DMS53 (cell line): ENCODE measurements at places on chromosomes 2 and 18.

GRCh38 chr2:5818961-5819600, 126.9 kb downstream of the SOX11 start:
- DNase-seq, result peak; percentile 42

GRCh38 chr18:12307701-12308385, at the start of gene TUBB6:
TSS of gene TUBB6 (plus strand) at chr18:12308241. CDS start at chr18:12308293, 52 bp downstream.
- peak; percentile 76 for DNase-seq

DNA sequence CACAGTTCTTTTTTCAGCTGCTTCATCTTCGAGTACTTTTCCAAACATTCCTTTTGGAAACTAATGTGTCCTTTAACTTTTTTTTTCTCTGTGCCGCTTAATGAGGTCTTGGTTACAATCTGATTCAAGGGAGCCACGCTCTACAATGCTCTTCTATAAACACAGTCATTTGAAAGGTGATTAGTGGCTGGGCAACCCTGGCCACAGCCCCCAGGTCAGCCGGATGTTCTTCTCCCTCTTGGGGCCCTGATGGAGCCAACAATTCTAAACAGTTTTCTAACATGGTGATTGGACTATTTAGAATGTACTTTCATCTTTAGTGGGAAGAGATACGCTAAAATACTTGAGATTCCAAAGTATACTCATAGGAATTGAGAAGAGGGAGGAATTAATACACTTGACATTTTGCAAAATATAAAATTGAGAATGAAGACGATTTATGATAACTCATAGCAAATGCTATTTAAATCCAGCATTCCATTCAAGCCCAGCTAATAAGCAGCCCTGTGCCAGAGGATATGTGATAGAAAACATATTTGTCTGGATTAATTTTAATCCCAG, 83.7 kb upstream of the MBOAT2 start:
- no peak for DNase-seq

- DNase-seq, result no peak
These were observed 72.6 kb upstream of the DOK6 start for GRCh38 chr18:69328086-69328485.

- no peak for DNase-seq
These were observed 48.6 kb downstream of the RNU4ATAC start for GRCh38 chr2:121579309-121579708.

GRCh38 chr18:10487154-10487553, 32.7 kb downstream of the APCDD1 start:
- DNase-seq, result no peak

- no peak for DNase-seq
These were observed 8.0 kb downstream of the GPR39 start for GRCh38 chr2:132424526-132425121.

DNA sequence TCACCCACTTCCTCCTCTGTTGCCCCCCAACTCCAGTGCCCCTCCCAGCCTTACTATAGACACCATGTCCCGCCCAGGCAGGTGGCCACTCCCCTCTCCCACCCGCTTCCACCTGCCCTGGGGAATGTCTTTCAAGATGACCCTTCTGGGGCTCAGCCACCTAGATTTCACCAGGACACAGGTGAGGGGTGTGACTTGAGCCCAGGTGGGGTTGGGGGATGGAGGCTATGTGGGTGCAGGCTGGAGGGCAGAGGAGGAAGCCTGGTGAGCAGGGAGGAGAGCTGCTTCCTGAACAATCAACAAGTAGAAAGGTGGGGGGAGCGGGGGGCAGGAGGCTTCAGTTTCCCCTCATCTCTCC, 8.7 kb downstream of the ADRA2B start:
- DNase-seq, result no peak

DNA sequence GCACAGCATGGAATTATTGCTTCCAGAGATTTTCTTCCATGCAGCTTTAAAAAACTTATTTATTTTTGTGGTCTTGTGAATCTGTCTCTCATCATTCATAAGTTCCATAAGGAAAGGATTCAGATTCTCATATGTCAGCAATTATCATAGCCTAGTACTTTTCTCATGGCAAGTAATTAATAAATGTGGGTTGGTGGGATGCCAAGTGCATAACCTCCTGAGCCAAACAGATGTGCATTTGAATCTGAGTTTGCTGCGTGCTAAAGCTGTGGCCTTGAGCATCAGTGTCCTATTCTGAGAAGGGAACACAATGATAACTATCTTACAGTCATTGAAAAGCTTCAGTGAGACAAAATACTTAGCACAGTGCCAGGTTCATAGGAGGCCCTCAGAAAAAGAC, 331.9 kb downstream of the PDE11A start:
- DNase-seq, result no peak

DNA sequence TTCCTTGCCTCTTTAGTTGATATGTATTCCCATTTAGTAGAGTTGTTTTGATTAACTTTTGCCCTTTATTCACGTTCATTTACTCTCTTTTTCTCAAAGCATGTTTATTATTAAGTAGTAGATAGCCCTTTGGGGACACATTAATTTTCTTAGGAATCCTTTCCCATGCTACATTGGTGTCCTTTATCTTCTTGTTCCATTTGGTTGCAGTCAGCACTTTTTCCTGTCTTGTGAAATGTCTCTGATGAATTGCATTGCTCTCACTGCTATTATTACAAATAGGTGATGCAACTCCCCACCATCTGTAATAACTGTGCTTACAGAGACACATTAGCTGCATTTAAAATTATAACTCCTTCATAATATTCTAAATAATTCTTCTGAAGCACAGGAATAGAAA, 428.5 kb upstream of the CNTNAP5 start:
- no peak for DNase-seq

GRCh38 chr18:48540251-48541025, 1.6 kb downstream of the CTIF start:
- peak; percentile 90 for DNase-seq

DNA sequence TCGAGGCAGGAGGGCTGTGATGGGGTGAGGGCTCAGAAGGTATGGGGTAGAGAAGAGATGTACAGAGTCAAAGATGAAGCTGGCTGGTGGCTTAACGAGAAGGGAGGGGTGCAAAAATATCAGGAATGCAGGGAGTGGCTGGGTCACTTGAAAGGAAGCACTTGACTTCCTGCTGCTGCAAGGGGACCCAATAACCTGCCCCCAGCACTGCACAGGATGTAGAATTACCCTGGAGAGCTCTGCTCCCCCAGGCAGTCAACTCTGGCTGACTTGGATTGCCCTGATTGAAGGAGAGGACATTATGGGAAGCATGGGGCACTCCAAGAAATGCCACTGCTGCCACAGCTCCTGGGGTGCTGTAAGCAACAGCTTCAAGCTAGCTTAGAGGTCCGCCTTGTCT, 41.8 kb downstream of the CFAP221 start:
- DNase-seq, result no peak

DNA sequence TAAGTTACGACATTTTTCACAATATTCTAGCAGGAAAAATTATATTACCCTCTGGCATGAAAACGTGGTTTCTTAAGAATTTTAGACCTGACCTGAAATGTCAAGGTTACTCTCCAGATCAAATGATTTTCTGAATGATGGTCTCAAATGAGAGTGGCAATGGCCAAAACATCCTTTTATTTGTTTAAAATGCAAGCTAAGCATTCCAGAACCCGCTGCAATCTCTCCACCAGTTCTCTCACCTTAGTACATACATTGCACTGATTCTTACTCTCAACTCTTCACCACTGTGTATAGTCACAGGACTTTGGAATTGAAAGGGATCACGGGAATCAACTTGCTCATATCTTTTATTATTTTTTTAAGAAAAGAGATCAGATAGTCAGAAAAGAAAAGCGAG, 391.6 kb upstream of the LRATD1 start:
- DNase-seq, result no peak

GRCh38 chr2:110946902-110947301, 173.8 kb upstream of the BCL2L11 start:
- no peak for DNase-seq

DNA sequence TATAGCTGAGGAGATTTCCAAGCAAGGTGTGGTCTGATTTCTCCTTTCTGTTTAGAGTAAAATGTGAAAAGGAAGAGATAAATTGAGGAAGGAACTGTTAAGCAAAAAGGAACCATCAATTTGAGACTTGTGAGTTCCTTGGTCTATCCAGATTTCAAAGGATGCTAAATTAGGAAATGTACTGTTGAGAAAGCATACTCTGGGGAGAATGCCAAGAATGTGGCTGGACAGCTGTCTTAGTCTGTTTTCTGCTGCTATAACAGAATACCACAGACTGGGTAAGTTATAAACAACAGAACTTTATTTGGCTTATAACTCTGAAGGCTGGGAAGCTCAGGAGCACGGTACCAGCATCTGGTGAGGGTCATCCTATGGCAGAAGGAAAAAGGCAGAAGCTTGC, 1097.2 kb downstream of the TDRD15 start:
- no peak for DNase-seq

DNA sequence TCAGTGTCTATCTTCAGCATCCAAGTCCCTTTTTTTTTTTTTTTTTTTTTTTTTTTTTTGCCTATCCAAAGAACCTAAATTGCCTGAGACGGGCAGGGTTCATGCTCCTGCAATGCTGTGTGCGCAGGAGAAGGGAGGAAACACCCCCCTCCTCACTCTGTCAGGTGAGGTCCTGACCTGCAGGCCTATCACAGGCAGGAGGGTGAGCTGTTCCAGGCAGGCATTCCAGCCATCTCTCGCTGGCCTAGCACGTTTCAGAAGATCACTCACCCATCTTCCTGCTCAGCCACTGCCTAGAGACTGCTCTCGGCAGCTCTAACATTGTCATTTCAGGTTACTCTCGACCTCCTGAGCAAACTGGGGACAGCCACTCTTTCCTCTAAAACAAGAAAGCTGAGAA, 48.4 kb upstream of the LAPTM4A start:
- DNase-seq, result no peak

DNA sequence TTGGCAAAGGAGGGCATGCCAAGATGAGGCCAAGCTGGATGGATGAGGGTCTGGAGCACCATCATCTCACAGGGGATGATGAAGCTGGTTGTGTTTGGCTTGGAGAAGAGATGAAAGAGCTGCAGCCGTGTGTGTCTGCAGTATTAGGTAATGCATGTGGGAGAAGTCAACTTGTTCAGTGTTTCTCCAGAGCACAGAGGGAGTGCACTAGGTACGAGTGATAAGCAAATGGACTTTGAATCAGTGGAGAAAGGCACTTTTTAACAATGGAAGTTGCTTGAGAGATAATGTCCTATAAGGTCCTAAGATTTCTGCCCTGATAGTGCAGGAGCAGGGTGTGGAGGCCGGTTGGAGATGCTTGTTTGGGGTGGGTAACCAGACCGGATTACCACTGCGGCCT, 36.0 kb downstream of the SLC14A2 start:
- no peak for DNase-seq

DNA sequence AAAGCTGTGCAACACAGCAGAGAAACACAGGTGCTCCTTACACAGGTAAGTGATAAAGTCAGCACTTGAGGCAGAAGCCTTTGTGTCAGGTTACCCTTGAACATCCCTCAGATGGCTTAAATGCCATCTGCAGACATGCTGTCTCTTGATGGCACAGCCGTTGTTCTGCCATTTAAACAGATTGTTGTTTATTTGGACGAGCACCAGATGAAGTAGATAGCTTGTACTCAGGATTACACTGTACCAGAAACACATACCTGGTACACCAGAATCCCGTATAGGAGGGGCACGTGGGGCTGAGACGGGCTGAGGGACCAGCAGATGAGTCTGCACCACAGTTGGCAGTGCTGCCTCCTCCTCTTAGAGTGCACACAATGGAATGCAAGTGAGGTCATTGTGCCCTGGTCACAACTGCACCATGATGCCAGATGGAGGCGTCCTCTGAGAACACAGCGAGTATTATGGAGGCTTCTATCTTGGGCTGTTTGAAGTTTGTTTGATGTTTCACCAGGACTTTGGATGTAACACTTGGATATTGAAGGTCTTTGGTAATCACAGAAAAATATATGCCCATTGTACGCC, 143.0 kb downstream of the TANC1 start:
- peak; percentile 31 for DNase-seq

GRCh38 chr2:222813177-222813843, 47.5 kb upstream of the ACSL3 start:
- DNase-seq, result no peak

- no peak for DNase-seq
These were observed 1.8 kb downstream of the SALL3 start for GRCh38 chr18:78981394-78981831.

DNA sequence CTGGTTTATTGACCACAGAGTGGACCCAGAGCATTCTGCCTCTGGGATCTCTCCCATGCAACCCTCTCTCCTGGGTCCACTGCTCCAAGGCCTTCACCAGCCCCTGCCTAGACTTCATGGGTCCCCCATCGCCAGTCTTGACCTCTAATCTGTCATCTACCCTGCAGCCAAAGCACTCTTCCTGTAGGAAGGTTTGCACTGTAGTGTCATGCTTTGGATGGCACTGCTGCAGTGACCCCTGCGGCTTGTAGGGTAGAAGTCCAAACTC, 41.7 kb downstream of the MYO7B start:
- no peak for DNase-seq

DNA sequence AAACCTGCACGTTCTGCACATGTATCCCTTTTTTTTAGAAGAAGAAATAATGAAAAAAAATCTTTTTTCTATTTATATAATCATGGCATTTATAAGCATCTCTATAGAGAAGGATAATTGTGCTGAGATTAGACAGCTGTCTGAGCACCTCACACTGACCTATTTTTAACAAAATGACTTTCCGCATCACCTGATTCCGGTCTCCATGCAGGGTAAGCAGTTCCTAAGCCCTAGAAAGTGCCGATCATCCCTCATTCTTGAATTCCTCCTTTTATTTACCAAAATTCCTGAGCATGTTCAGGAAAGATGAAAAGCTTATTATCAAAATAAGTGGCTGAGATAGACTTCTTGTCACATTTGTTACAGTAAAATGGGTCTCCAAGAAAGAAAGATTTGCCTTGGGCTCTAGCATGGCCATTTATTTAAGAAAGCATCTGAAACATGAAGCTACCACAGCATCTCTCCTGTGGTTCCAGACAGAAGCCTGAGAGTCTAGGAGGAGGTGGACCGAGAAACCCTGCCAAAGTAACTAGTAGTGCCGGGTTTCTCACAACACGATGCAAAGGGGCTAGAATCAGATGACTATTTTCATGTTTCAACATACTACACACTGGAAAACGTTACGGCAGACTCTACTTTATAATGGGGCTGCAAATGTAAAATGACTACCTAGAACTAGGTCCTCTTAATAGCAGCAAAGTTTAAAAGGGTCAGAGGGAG, 670 bp downstream of the GKN1 start:
- DNase-seq, result no peak

DNA sequence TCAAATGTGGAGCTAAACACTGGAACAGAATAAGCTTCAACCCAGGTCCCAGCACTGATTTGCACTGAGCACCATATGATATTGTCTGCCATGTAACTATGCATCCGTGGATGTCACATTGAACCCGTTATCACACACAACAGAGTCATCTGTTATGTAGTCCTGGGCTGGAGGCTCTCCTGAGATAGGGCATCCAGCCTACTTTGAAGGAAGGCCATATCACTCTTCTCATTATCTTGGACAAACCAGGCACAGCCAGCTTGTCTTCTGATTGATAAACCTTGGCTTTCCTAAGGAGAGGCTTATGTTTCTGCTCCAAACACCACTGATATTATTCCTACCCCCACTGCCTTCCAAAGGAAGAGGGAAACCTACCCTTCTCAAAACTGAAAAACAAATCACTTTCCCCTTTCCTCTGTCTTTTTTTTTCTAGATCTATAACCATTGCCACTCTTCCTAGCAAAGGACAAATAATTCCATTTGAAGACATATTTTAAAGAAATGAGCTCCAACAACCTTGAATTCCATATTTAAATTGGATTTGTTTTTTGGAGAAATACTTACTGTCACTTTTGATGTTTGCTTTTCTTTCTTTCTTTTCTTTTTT, 16.4 kb downstream of the RSAD2 start:
- no peak for DNase-seq

GRCh38 chr2:201978986-201979385, 54.7 kb upstream of the FZD7 start:
- no peak for DNase-seq

GRCh38 chr18:55252053-55252675, 292.9 kb upstream of the CCDC68 start:
- no peak for DNase-seq
